Activated CD8-positive, alpha-beta memory T cell treated with anti-CD3 and anti-CD28 coated beads for 48 hours (primary cell): ENCODE measurements at places on chromosomes 3 and 15.

DNA sequence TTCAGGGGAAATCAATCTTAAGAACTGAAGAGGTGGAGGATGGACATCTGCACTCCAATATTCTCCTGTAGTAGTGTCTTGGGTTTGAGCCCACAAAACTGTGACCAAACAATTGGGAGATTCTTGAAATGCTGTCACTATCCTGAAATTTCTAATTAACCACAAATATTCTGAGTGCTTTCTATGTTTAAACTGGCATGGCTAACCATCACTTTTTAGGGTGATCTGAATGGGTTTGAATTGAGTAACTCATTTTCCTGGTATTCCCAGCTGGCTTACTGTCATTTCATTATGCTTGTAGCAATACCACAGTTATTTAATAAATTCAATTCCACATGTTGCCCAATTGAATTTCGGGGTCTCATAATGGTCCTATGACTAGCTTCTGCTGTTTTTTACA lies 216.9 kb upstream of the DCBLD2 start:
- no peak for DNase-seq

- DNase-seq: no peak
Observed at GRCh38 chr3:102183186-102183585, 251.6 kb upstream of the ZPLD1 start.

DNA sequence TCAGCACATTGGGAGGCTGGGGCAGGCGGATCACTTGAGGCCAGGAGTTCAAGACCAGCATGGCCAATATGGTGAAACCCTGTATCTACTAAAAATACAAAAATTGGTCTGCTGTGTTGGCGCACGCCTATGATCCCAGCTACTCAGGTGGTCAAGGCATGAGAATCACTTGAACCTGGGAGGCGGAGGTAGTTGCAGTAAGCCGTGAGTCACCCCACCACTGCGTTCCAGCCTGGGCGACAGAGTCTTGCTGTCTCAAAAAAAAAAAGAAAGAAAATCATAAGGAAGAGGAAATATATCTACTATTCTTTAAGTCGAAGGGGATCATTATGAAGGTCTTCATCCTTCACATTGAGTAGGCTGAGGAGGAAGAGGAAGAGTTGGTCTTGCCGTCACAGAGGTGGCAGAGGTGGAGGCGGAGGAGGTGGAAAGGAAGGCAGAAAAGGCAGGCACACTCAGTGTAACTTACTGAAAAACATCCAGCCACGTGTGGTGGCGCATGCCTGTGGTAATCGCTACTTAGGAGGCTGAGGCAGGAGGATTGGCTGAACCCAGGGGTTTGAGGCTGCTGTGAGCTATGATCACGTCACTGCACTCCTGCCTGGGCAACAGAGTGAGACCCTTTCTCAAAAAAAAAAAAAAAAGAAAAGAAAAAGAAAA lies 14.2 kb downstream of the CSK start:
- no peak for DNase-seq

DNA sequence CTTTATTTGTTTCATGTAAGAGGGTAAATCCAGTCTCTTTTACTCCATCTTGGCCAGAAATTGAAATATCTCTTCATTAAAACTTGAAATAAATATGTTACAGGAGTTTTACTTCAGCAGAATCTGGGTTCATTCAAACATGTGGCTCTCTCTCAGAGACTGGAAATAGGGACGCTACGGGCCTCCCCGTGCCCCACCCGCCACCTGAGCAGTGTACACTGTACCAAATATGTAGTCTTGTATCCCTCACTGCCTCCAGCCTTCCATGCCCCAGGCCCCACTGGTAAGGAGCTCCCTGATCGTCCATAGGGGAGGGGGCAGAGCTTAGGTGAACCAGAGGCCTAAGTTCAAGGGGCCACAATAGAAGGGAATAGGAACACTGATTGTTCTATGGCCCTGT lies 36.0 kb downstream of the RPL39L start:
- DNase-seq: no peak

- no peak for DNase-seq
Observed at GRCh38 chr15:62612183-62612733, 430.3 kb upstream of the TPM1 start.

DNA sequence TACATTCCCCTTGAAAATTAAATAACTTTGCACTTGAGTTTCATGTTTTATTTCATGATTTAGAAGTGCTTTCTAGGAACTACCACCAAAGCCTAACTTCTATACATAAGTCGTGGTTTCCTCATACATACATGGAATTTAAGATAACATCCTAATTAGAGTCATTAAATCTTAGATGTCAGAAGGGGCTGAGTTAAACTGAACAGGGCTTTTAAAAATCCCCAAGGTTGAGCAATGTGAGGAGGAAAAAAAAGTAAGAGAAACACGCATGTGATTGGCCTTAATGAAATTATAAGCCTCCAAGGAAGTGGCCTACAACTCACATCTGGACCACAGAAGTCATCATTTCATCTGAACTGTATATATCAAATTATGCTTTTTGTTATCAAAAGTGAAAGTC lies 303.1 kb upstream of the SEMA6D start:
- no peak for DNase-seq

GRCh38 chr3:46361408-46362283 lies 7.7 kb downstream of the CCR2 start:
- no peak for DNase-seq
